ENCODE measurements at places on chromosomes 6 and 20.

DNA sequence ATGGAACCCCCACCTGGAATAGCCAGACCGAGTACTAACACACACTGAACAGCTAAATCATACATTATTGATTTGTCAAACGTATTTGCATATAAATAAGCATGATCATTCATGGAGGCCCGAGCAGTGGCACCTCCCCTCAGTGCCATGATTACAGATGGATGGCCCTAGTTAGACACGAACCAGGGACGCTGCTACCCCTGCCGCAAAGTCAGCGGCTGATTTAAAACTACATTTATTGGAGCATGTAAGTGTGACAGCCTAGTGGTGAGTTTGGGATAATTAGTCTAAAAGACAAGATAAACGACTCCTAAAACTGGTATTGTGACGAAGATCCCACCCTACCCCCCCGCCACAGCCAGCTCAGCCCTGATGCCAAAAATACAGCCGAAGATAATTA is 159.1 kb upstream of the MAFB start:
- no peak for DNase-seq

- no peak for DNase-seq
Observed at GRCh38 chr6:117469356-117469755, 13.1 kb upstream of the DCBLD1 start.

GRCh38 chr6:34362909-34363680 is 29.4 kb downstream of the NUDT3 start:
- no peak for DNase-seq

- DNase-seq, result no peak
Observed at GRCh38 chr20:57985278-57985677, 243.2 kb downstream of the ANKRD60 start.

- DNase-seq, result peak; percentile 26
Observed at GRCh38 chr20:561437-562231, 18.0 kb upstream of the CSNK2A1 start.

GRCh38 chr6:75326557-75327258 is 42.1 kb upstream of the TMEM30A start:
- DNase-seq, result no peak

- no peak for DNase-seq
Observed at GRCh38 chr20:58700823-58701222, 8.2 kb downstream of the NPEPL1 start.

DNA sequence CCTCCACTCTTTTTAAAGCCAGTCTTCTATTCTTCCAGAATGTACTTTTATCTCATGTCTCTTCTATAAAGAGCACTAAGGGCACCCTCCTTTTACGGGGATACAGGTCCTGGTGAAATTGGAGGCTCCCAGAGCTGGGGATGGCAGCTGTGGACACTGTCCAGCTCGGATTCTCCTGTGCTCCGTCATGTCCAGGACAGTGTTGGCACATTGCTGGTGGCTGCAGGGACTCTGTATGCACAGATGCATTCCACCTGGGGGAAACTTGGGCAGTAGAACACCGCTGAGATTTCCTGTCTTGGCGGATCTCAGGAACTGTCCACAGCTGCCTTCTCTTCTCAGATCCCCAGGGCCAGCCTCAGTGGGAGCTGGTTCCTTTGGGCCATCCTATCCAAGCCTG is 56.6 kb upstream of the CLDN20 start:
- DNase-seq, result no peak

DNA sequence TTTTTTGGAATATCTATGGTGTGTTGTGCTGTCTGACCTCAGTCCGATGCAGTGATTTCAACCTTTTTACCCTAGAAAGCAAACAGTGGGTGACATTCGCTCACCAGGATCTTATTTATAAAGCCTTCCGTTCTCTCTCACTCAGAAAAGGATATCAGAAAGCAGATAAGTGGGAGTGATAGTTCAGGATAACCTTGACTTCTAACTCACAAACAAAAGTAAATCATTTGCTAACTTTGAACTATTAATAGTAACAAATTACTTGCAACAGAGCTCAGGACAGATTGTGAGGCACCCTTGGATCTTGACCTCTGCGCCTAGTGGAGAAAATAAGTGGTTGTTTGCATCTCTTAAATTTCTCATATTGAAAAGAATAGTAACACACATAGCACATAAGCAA is 637.1 kb upstream of the CITED2 start:
- DNase-seq, result no peak

- no peak for DNase-seq
Observed at GRCh38 chr6:12423832-12424231, 133.7 kb downstream of the EDN1 start.

GRCh38 chr6:107602321-107603005 is 112.5 kb downstream of the SOBP start:
- no peak for DNase-seq

GRCh38 chr6:135180542-135181332 is at the start of gene MYB:
Gene MYB (plus strand): TSS chr6:135181308. CDS start chr6:135181514, 206 bp downstream.
- peak; percentile 70 for DNase-seq

DNA sequence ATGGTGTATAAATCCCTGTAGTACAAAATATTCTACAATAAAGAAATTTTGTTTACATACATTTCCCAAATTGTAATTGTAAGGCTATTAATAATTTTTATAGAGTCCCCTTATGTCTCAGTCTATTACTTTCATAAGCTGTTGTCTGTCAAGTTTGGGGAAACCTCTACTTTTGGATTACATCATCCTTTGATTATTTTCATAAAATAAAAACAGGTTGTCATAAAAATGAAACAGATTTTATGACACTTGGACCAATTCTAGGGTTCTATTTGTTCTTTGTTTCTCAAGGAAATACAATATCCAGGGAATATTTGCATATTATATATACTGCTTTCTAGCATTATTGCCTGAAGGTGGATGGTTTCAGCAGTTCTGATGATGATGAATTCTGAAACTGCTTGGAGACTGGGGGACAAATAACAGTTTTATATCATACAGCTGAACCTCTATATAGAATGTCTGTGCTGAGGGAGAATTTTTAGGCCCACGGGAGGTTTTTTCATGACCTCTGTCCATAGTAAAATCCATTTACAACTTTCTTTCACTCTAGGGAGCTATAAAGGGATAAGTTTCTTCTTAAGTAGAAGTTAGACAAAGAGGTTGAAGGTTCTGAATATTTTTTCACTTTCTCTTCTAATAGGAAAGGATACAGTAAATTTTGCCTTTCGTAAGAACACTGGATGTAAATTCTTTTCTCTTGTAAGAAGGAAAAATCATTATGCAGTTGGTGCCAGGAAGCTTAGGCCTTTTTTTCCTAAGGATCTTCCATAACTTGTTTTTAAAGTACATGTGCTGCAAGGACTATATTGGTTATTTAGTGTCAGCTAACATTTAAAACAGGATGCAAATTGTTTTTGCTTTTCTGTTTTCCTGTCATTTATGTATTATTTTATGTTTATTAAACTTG is 58.0 kb downstream of the CD2AP start:
- DNase-seq, result no peak

- DNase-seq, result no peak
Observed at GRCh38 chr20:2978519-2978918, 64.9 kb upstream of the GNRH2 start.

GRCh38 chr20:35582131-35582530 is 33.5 kb upstream of the SPAG4 start:
- DNase-seq, result no peak

GRCh38 chr6:17439243-17439993 is 46.0 kb downstream of the CAP2 start:
- no peak for DNase-seq

GRCh38 chr6:9233686-9234085 is 798.3 kb upstream of the SLC35B3 start:
- no peak for DNase-seq

GRCh38 chr20:33732166-33732970 is 572 bp downstream of the ZNF341 start:
- DNase-seq, result peak; percentile 85

- no peak for DNase-seq
Observed at GRCh38 chr6:148888856-148889255, 142.0 kb downstream of the UST start.

GRCh38 chr6:155587817-155588216 is 132.2 kb upstream of the NOX3 start:
- no peak for DNase-seq

DNA sequence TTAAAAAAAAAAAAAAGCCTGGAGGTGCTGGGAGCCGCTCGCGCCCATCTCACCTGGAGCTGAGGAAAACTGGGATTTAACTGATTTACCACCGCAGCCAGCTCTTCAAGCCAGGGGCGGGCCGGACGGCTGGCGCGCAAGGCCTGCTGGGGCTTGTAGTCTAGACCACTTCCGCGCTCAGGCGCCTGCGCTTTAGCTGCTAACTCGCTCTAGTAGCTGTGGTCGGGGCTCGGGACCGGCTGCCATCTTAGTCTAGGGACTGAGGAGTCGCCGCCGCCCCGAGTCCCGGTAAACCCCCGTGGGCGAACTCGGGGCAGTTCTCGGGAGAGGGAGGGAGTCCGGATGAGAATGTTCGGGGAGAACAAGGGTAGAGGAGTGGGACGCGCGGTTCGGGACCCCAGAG is at the start of gene ITCH:
ITCH (plus strand) TSS at position 212 of the 403 bp plus-strand sequence. CDS start 30,539 bp downstream, outside the sequence.
- peak; percentile 89 for DNase-seq

DNA sequence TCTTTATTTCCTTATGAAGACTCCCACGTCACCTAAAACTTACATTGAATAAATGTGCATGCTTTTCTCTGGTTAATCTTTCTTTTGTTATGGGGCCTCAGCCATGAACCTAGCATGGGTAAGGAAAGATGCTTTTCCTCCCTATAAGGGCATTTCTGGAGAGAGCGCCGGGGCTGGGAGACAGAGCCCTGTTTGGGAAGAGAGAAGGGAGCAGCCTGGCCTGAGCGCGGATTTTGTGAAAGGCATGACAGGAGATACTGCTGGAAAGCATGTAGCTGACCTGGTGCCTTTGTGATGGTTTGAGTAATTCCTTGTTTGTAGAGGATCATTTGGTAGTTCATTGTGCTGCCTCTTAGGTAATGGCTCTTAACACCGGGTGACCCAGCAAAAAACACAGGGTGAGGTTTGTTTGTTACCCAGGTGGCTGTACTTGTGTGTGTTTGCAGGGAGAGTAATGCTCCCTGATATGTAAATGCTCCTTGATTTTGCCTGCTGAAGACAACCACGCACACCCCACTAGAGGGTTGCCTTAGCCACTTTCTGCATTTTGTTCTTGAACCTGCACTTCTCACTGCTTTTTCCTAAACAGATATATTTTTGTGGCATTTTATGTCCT is 59.2 kb downstream of the ANKRD6 start:
- no peak for DNase-seq

DNA sequence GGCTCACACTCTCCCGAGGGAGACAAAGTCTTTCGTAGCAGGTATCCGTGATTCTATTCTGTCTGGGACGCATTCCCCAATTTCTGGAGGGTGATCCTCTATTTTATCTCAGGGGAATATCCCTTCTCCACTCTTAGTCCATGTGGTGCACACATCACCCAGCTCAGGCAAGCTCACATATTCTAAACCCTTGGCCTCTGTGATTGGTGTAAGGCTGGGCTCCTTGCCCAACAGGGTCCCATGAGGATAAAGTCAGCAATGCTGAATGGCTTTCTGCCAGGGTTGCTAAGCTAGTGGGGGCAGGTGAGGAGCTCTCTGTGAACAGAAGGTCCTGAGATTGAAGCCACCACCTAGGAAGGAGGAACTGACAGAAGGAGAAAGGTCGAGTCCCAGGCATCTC is 137.2 kb downstream of the CDH26 start:
- DNase-seq, result no peak

GRCh38 chr6:64293298-64293697 is 657.7 kb downstream of the PHF3 start:
- DNase-seq, result no peak

- no peak for DNase-seq
Observed at GRCh38 chr6:5416250-5416649, 154.9 kb downstream of the FARS2 start.

- DNase-seq, result no peak
Observed at GRCh38 chr6:154234019-154234772, 122.4 kb downstream of the IPCEF1 start.

DNA sequence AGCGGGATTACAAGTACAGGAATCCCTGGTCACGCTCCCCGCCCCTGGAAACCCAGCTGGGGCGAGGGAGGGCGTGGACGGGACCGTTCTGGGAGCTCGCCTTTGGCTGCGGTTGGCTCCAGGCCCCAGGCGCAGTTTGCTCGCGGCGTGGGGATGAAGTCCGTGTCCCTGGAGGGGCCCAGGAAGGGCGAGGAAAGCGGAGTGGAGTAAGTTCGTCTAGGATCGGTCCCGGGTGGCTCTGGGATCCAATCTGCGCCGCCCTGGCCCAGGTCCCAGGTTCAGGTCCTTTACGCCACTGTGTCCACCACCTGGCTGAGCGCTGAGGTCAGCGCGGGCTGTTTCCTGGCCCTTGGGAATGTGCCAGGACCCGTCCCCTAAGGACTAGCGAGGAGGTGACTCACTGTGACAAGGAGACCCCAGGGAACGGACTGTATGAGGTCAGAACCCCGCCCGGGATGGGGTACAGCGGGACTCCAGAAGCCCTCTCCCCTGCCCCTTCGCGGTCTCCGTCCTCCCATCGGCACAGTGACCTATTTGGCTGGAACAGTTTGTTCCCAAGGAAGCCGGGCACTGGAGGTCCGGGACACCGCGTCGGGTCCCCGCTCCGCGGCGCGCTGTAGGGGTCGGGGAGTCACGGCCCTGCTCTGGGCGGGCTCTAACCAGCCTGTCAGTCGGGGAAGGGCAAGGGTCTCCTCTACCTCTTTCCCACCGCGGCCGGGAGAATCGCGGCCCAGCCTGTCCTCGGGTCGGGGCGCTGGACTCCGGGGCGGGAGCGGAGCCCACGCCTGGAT is 724 bp downstream of the CDKN1A start:
- DNase-seq, result peak; percentile 11

DNA sequence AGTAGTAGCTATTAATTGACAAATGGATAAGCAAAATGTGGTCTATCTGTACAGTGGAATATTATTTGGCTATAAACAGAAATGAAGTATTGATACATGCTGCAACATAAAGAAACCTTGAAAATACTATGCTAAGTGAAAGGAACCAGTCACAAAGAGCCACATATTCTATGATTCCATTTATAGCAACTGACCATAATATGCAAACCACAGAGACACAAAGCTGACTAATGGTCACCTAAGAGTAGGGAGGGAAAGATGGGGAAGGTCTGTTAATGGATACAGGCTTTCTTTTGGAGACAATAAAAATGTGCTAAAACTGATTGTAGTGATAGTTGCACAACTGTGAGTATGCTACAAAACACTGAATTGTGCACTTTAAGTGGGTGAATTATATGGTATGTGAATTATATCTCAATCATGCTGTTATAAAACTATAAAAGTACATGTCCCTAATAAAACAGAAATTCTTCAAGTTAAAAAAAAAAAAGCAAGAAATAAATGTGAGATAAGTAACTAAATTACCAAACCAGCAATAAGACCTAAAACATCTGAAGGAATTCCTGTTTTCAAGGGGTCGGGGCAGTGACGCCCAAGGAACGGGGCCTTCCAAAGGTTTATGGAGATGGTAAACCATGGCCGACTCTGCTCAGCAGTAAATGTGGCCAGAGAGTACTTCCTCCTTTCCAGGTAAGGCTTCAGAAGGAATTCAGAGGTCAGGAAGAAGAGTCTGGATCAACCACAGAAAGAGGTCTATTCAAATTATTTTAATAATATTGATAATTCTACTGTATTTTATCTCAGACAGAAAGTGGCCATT is 75.4 kb downstream of the ARHGAP18 start:
- DNase-seq, result no peak

DNA sequence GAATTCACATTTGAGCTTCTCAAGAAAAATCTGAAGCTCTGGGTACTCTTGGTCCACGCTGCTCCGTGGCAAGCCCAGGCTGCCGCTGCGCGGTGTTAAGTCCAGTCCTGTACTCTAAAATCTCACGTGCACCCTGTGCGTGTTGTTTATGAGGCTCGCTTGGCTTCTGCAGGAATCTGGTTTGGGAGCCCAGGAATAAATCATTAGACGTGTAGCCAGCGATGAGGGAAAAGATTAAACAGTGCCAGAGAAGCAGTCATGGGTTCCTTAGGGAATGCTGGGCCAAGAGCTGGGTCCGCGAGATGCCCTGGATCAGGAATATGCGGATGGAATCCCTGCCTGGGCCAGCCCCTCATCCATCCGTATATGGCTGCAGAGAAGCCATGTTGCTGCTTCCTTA is 87.3 kb downstream of the KCNB1 start:
- DNase-seq, result no peak
